Natural killer cell (primary cell): ENCODE measurements at places on chromosomes 4 and X. TPM values are rescaled to one million over a fixed set of nuclear protein-coding genes. Genes with fewer than 3 reads are reported as not detected.

DNA sequence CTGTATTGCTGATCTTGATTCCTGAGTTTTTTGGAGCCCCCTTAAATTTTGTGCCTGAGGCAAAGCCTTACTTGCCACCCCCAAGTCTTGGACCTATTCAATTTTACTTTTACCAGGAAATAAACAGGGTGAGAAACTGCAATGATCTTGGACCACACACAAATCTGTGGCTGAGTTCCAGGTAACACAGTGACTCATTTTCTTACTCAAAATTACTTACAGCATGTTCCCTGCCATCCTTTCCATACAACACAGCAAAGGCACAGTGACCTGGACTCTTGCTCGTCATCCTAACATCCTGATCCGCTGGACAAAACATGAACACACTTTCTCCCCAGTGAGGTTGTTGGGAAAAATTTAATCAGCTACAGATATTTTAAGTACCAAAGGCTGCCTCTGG is 60.7 kb upstream of the S100G start:
- no peak for DNase-seq
- no peaks in the 10 kb centered on the region for H3K36me3 ChIP-seq
- H3K4me3 ChIP-seq = no peak overlapping the region
- no peaks in the 10 kb centered on the region for H3K4me1 ChIP-seq

DNA sequence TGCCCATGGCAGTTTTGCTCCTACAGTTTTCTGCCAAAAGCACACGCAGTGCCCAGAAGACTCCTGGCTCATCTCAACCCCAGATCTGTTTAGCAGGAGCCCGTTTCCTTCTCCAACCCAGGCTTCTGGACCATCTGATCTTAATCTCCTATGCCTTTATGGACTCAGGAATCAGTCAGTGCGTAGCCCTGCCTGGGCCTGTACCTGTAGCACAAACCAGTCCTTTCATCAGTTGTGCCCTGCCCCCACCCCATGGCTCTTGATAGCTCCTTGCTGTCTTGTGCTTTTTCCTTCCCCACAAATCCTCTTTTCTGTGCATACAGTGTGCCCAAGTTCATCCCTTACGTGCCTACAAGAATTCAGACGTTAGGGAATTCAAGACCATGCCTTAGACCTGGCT is 1.5 kb downstream of the ZNF718 start:
- H3K4me3 ChIP-seq = peak overlapping the region; percentile 74
- peak overlapping the region; percentile 78 for H3K27ac ChIP-seq
- peaks cover 26% of the 10 kb centered on the region for H3K36me3 ChIP-seq
- DNase-seq = no peak
- peaks cover 44% of the 10 kb centered on the region for H3K4me1 ChIP-seq

DNA sequence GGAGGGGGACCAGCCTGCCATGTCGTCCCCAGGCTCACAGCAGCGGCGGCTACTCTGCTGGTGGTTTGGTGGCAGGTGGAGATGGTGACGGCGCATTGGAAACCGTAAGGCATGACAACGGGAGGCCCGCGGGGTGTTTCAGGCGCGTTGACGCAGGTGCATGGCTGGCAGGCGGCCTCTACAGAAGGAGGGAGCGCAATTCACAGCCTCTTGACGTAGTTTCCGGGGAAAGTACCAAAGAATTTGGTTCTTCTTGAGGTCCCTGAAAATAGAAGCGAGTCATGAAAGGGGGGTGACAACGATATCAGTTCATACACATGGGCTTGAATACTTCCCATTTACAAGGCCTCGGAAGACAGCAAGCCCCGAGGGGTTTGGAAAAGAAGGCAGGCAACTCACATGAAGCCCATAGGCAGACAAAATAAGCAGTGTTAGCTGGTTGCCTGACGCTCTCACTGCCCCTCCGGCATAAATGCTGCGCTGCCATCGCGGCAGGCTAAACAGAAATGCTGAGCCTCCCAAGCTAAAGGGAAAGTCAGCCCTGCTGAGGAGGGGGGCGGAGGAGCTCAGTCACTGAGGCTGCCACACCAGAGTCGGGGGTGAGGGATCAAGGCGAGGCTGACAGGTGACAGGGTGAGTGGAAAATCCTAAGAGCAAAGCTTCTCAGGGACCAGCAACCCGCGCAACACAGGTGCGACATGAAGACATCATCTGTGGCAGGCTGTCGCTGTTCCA is 52.3 kb upstream of the PDLIM3 start:
- peaks cover 9% of the 10 kb centered on the region for H3K4me1 ChIP-seq
- no peak overlapping the region for H3K27ac ChIP-seq
- no peaks in the 10 kb centered on the region for H3K36me3 ChIP-seq
- H3K4me3 ChIP-seq = no peak overlapping the region

DNA sequence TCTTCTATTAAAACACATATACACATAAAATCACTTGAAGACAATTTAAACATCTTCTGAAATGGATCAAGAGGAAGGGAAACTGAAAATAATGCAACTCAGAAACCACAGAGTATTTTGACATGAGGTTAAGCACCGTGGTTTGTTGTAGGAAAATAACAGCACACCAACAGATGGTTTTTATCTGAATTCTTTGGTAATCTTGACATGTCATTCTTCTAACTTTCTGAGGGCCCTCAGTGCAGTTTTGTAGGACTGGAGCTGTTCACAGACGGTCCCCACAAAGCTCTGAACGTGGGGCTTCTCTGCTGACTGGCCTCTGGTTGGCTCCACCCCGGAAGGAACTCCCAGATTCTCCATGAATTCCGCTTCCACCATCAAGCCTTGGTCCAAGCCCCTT is 16.0 kb upstream of the TLR8 start:
- no peak for DNase-seq
- H3K4me3 ChIP-seq = no peak overlapping the region
- H3K36me3 ChIP-seq = no peaks in the 10 kb centered on the region
- H3K27ac ChIP-seq = peak overlapping the region; percentile 41
- H3K4me1 ChIP-seq = peaks cover 29% of the 10 kb centered on the region

DNA sequence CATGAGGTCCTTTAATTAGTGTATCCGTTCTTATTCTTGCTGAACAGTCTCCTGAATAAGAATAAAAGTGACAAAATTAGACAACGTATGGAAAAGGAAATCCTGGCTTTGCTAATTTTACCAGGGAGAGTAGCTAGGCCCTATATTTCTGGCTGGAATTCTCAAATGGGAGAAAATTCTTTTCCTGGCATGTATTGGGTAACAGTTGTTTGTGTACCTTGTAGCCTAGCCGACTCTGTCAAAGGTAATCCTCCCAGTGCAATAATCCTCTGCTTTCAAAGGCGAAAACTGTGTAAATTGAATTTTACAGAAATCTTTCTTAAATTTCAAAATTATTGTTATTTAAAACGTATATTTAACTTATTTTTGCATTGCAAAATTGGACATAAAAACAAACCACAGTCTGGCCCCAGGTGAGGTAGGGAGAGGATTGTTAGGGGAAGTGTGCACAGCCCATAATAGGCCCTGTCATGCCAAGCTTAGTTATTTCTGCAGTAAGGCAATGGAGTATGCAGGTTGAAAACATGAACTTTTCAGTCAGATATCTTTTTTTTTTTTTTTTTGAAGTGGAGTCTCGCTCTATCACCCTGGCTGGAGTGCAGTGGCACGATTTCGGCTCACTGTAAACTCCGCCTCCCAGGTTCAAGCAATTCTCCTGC is 18.9 kb upstream of the TENM3 start:
- H3K27me3 ChIP-seq = no peaks in the 10 kb centered on the region
- H3K4me1 ChIP-seq = no peaks in the 10 kb centered on the region
- no peak overlapping the region for H3K4me3 ChIP-seq
- no peak for DNase-seq
- no peak overlapping the region for H3K27ac ChIP-seq
- H3K36me3 ChIP-seq = no peaks in the 10 kb centered on the region

GRCh38 chrX:50165727-50166126 is 35.1 kb downstream of the AKAP4 start:
- H3K27ac ChIP-seq = no peak overlapping the region
- H3K4me1 ChIP-seq = no peaks in the 10 kb centered on the region
- H3K27me3 ChIP-seq = no peaks in the 10 kb centered on the region
- H3K36me3 ChIP-seq = no peaks in the 10 kb centered on the region
- no peak overlapping the region for H3K4me3 ChIP-seq

- no peaks in the 10 kb centered on the region for H3K36me3 ChIP-seq
- no peak for DNase-seq
- no peak overlapping the region for H3K27ac ChIP-seq
- no peaks in the 10 kb centered on the region for H3K4me1 ChIP-seq
- H3K27me3 ChIP-seq = no peaks in the 10 kb centered on the region
- no peak overlapping the region for H3K4me3 ChIP-seq
Observed at GRCh38 chrX:45515262-45516215, 314.9 kb upstream of the DIPK2B start.

GRCh38 chr4:149884529-149885181 is 69.0 kb upstream of the IQCM start:
- H3K4me1 ChIP-seq = peaks cover 4% of the 10 kb centered on the region
- peaks cover 2% of the 10 kb centered on the region for H3K27me3 ChIP-seq
- peak; percentile 2 for DNase-seq
- no peaks in the 10 kb centered on the region for H3K36me3 ChIP-seq

DNA sequence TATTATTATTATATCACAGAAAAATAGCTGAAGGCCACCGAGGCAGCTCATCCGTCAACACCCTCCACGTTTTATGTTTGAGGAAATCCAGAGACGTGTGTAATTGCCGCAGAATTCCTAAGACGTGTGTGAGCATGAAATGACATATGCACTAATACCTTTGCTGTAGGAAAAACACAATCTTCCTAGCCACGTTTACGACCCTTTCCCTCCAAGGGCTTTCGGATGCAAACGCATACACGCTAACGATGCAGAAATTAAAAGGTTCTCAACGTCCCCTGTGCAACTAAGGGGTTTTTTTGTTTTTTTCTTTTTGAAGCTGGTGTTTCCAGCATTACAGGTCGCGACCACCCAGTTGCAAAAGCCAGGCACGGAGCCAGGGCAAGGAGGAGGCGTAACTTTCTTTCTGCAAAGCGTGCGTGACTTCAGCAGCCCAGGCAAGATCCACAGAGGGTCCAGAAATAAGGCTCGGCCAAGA is 33.8 kb downstream of the CRLF2 start:
- no peaks in the 10 kb centered on the region for H3K36me3 ChIP-seq
- no peaks in the 10 kb centered on the region for H3K27me3 ChIP-seq
- no peaks in the 10 kb centered on the region for H3K4me1 ChIP-seq
- no peak overlapping the region for H3K4me3 ChIP-seq
- no peak for DNase-seq
- no peak overlapping the region for H3K27ac ChIP-seq

- no peaks in the 10 kb centered on the region for H3K36me3 ChIP-seq
- no peak overlapping the region for H3K4me3 ChIP-seq
- no peak overlapping the region for H3K27ac ChIP-seq
Observed at GRCh38 chr4:86060341-86060740, 299.5 kb downstream of the MAPK10 start.

DNA sequence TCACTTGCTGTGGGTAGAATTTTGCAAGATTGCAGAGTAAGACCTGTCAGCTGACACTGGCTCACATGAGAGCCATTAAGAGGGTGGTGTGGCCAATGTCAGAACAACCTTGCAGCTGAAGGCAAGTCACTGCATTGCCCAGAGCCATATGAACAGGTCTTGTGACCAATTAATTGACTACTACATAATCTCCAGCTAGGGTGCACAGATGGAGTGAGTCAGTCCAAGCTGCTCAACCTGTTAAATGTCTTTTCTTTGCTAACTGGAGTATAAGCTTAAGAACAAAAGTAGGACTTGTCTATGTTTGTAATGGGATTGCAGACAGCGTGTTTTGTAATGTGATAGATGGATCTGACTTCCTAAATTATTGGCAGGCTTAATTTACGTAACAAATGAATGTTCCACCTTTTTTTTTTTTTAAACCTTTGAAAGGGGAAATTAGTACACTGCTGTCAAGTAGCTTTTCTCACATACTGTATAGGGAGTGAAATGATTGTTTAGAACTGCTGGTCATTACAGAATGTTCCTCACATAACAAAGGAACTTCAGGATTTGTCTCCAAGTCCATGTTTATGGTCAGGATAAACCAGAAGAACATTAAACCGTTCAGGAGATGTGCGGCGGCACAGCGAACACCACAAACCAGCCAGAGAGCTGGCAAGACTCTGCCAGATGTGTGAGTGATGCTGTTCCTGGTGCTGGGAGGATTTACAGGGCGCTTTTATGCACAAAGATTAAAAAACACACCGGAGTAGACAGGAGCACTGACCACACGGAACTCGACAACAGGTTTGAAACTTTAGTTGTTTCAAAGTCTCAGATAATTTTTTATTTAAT is 37.0 kb downstream of the FNIP2 start:
- peaks cover 8% of the 10 kb centered on the region for H3K4me1 ChIP-seq
- H3K4me3 ChIP-seq = no peak overlapping the region
- H3K27ac ChIP-seq = no peak overlapping the region
- H3K36me3 ChIP-seq = no peaks in the 10 kb centered on the region
- no peaks in the 10 kb centered on the region for H3K27me3 ChIP-seq

DNA sequence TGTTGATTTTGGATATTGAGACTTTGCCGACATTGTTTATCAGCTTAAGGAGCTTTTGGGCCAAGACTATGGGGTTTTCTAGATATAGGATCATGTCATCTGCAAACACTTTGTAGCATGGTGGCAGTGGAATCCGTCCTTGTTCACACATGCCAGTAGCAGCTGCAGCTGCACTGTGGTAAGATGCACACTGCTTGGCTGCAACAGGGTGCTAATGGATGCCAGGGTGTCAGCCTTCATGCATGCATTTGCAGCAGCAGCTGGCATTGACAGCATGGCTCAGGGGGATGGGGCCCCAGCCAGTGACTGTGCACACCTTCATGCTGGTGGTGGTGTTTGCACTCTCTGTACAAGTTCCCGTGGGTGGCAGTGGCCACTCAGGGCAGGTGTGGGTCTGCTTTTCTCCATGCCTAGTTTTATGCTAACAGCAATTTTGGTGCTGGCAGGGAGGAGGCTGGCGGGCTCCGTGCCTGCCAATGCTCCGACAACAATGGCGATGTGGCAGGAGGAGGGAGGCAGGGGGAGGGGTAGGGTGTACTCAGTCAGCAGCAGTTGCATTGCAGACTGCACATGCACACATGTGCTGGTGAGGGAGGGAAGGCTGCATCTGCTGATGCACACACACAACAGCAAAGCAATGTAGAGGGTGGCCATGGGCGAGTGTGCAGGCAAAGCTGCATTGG is 37.5 kb downstream of the BEX3 start:
- no peak overlapping the region for H3K27ac ChIP-seq
- no peak for DNase-seq
- H3K36me3 ChIP-seq = no peaks in the 10 kb centered on the region
- no peaks in the 10 kb centered on the region for H3K4me1 ChIP-seq

Gene GLUD2
- not detected for total RNA-seq

Gene RHOH
- total RNA-seq = 233 TPM

Gene ADH7
- not detected for total RNA-seq

Gene XAGE2
- total RNA-seq = not detected

Gene TLR2
- 2.7 TPM for total RNA-seq

Gene FGFBP2
- 736 TPM for total RNA-seq
